ENCODE measurements at places on chromosomes 1 and 21. TPM values are rescaled to one million over a fixed set of nuclear protein-coding genes. Genes with fewer than 3 reads are reported as not detected.

C8B gene
- not detected for total RNA-seq

SPATA21 gene
- total RNA-seq = not detected

C1orf52 gene
- total RNA-seq = 18.5 TPM

S100A7A gene
- not detected for total RNA-seq

NHLH1 gene
- 0.05 TPM for total RNA-seq

- DNase-seq = peak; percentile 13
Measured at GRCh38 chr1:117120774-117121588, 568 bp downstream of the TRIM45 start.

TDRD5 gene
- total RNA-seq = 0.87 TPM

PADI1 gene
- total RNA-seq = 26.0 TPM

DNA sequence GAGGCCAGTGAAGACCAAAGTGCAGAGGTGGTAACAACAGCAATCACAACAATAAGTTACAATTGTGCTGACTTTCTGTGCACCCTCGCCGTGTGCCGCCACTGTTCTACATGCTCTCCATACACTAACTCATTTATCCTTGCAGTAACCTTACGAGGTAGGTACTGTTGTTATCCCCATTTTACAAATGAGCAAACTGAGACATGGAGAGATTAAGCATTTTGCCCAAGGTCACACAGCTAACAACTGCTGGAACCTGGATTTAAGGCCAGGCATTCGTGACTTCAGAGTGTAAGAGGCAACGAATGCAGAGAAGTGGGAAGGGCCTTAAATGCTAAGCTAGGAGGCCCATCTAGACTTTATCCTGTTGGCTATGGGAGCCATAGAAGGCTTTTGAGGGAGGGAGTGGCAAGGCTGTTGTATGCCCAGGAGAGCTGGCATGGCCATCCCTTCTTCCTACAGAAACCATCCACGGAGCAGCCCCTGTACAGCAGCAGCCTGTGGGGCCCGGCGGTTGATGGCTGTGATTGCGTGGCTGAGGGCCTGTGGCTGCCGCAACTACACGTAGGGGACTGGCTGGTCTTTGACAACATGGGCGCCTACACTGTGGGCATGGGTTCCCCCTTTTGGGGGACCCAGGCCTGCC is 36.6 kb downstream of the AZIN2 start:
- DNase-seq = no peak

DNA sequence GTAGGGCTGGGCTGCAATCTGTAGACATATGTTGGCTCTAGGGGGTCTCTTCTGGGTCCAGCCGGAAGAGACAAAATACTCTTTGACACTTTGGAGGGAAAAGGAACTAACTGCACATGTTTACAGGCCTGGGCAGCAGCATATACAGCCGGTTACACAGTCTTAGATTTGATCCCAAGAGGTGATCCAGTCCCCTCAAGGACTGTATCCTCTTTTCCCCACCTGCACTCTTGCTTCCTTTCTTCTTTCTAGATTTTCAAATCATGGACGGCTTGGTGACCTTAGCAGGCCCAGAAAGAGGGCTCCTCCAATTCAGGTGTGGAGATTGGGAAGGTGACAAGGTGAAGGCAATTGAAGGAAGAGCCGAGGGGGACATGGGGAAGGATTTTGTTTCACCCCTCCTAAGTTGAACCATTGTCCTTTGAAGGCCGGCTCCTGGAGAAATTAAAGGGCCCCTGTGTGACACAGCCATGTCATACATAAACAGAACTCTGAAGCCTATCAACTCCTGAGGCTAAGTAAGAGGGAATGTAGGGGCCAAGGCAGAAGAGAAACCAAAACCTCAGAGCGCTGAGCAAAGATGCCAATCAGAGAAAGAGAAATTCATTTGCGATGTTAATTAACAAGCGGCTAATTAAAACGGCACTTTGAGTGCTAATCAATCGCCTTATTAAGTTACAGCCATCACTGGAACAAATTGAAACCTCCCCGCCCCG is 5.9 kb upstream of the BARHL2 start:
- no peak for DNase-seq

DNA sequence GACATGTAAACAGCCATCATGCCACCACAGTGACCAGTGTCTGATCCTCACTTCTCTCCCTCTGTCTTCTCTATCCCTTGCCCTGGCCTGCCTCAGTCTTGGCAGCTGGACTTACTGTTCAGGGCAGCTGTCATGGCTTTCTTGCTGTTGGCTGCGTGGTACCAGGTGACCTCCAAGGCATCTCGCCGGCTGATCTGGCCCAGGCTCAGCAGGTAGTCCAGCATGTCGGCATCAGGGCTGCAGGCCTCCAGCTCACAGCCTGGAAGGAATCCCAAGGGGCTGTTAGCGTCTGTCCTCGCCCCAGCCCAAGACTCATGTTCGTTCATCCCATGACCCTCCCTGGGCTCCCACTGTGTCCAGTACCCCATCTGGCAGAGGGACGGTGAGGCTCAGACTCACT is 3.6 kb downstream of the FAM151A start:
- no peak for DNase-seq

DNA sequence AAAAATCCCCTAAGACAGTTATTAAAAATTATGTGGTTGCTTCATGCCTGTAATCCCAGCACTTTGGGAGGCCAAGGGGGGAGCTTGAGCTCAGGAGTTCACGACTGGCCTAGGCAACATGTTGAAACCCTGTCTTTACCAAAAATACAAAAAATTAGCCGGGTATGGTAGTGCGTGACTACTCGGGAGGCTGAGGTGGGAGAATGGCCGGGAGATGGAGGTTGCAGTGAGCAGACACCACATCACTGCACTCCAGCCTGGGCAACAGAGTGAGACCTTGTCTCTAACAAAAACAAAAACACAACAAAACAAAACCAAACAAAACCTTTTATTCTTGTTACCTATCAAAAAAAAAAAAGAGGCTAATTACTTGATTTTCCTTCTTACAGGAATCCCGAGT is 2.1 kb downstream of the ELK4 start:
- no peak for DNase-seq

- peak; percentile 65 for DNase-seq
Measured at GRCh38 chr1:8089535-8090228, 63.6 kb upstream of the ERRFI1 start.

DNA sequence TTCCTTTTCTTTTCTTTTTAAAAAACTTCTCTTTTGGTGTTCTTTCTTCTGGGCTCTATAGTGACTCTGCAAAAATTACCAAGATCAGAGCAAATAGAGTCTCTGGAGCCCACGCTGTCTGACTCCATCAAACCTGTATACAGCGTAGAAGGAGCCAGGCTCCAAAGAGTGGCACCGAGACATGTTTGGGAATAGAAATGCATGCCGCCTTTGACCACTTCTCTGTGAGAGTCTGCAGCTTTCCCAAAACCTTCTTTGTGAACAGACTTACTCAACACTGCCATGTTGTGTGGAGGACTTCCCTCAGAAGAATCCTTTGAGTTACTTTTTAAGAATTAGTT is 55.3 kb downstream of the GORAB start:
- no peak for DNase-seq

DNA sequence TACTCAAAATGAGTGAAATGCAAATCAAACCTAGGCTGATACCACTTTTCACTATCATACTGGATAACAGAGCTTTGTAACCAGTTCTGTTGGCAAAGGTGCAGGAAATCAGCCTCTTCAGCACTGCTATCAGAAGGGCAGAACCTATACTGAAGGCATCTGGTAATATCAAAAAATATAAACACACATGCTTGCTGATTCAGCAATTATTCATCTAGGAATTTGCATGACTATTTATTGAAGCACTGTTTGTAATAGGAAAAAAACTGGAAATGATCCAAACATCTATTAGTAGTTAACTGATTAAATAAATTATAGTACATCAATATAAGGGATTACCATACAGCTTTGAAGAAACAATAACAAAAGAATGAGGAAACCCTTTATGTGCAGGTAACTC is 21.4 kb downstream of the ARHGAP29 start:
- DNase-seq = no peak

DNASE2B gene
- not detected for total RNA-seq

GRCh38 chr1:68270951-68271350 is 38.6 kb upstream of the WLS start:
- no peak for DNase-seq

DNA sequence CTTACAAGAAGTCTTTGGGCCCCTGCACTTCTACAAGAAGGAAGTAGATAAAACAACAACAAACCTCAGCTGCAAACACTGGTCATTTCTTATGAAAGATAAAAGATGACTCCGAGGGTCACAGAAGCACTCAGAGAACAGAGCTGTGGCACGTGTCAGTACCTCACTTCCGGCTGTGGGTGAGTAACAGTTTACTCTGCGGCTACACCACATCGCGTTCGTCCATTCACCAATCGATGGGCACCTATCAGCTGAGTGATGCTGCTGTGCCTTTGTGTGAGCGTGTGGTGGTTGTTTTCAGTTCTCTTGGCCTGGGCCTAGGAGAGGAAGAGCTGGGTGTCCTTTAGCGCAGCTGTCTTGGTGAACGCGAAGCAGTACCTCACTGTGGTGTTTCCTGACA is 49.9 kb downstream of the COL6A1 start:
- no peak for DNase-seq

DNA sequence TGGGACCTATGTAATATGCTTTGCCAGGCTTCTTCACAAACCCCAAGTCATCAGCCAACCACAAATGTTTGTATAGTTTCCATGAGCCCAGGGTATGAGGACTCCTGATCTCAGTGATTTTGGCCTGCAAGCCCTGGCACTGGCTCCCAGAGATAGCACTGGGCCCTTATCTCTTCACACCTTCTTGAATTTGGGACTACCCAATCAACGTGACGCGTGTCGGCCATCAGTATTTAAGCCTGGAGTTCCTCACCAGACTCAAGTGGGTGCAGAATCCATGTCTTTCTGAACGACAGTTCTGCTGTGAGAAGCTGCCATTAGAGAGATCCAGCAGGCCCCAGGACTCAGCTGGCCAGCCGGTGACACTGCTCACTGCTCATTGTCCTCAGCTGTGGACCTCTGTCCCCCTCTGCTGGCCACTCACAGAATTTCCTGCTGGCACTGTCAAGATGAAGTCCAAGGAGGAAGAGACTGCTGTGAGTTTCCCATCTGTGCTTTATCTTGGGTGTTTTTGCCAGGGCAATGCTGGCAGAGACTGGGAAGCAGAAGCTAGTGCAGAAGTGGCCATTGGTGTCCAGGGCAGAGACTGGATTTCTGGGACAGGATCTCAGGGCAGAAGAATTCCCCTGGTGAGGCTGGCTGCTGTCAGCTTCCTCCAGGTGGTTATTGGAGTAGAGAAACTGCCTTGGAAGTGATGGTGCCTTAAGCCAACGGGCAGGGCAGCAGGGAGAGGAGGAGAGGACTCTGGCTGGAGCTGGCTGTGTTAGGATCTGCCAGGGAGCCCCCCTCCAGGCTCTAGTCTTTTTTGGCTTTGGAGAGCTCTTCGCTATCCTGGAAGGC is 28.4 kb downstream of the TMCC2 start:
- peak; percentile 67 for DNase-seq

- DNase-seq = no peak
Measured at GRCh38 chr1:7333620-7334019, 437.5 kb upstream of the VAMP3 start.

DNA sequence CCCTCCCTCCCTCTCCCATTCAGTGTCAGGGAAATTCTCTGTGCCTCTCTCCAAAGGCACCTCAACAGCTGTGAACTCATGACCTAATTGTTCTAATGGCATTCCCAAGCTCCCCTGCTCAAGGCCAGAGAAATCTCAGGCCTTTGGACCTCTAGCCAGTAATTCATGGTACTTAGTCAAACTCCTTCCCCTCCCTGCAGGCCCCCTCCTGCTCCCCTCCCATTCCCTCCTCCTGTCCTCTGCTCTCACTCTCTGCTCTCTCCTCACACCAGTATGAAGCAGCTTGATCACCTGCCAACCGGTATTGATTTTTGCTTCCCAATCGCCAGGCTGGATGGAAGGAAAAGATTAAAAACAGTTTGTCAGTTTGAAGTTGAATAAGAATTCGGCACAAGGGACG is 370.5 kb upstream of the PBX1 start:
- DNase-seq = no peak

GPR157 gene
- total RNA-seq = 4.6 TPM
